ENCODE measurements at places on chromosomes 3 and 15.

DNA sequence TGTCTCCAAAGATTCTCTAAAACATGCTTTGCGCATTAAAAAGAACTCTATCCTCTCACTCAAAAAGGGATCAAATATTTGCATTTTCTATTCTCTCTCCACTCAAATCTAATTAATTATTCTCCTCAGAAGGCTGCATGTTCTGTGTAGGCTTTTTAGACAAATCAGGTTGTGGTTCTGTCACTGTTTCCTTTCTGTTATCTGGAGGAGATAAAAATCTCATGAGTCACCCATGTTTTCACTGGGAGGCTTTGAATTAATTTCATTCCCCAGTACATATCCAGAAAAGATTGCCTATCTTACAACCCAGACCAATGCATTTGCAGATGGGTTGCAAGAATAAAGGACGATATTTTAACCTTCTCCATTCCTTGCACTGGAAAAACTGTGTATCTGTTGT is 446.5 kb downstream of the GRM7 start:
- no peak for DNase-seq

GRCh38 chr3:111971533-111972130 is 7.2 kb upstream of the ABHD10 start:
- DNase-seq: peak; percentile 63

GRCh38 chr3:183975981-183976662 is 41.6 kb downstream of the ABCC5 start:
- DNase-seq: no peak

GRCh38 chr3:112873632-112874031 is 27.0 kb upstream of the CD200R1L start:
- no peak for DNase-seq

GRCh38 chr3:117928836-117929235 is 1105.8 kb downstream of the IGSF11 start:
- no peak for DNase-seq

DNA sequence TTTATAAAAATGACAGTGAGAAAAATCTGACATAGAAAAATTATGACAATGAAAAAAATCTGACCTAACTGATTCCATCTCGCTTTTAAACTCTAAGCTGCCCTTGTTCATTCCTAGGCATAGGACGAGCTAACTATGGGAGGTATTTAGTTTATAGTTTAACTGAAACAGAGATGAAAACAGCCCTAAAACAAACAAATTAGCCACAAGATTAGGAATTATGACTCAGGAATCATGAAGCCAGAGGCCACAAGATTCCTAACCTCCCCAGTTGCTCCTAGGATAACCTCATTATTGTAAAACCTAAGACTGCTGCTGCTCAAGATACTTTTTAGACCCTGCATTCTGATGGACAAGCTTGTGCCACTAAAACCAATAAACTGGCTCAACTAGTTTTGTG is 122.7 kb upstream of the MNS1 start:
- no peak for DNase-seq

DNA sequence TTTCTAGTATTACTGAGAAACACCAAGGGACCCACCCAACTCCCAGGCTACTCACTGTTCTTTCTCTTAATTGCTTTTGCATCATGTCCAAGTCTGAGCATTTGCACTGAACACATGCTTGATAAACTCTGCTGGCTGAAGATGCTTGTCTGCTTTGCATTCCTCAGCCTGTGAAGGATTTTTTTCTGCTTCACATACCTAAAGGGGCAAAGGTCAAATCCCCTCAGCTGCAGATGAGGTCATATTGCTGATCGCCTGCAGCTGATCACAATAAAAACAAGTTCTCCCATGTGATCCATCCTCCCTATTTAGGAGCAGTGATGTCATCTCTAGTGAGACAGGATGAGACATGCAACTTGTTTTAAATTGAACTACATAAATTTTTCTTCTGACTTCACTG is 84.6 kb upstream of the DCBLD2 start:
- no peak for DNase-seq

DNA sequence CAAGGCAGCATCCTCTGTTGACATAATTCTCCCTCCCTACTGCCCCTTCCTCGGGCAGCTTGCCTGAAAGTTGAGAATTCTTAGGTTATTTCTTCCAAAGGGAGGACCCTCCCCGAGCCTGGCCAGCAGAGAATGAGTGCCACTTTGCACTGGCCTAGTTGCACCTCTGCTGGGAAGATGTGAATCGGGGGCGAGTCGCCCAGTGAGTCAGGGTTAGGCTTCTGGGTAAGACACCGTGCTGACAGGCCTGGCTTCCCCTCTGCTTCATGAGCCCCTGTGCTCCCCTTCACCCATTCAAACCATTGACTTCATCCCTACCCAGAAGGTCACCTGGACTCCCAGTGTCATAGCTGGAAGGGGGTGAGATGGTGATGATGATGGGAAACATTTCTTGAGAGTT is 82.3 kb downstream of the AAGAB start:
- DNase-seq: no peak

GRCh38 chr3:111863942-111864694 is 5.1 kb downstream of the PHLDB2 start:
- no peak for DNase-seq

GRCh38 chr3:119359476-119360326 is 65.5 kb downstream of the ARHGAP31 start:
- DNase-seq: no peak

GRCh38 chr3:149850787-149851584 is 38.0 kb downstream of the RNF13 start:
- peak; percentile 19 for DNase-seq

DNA sequence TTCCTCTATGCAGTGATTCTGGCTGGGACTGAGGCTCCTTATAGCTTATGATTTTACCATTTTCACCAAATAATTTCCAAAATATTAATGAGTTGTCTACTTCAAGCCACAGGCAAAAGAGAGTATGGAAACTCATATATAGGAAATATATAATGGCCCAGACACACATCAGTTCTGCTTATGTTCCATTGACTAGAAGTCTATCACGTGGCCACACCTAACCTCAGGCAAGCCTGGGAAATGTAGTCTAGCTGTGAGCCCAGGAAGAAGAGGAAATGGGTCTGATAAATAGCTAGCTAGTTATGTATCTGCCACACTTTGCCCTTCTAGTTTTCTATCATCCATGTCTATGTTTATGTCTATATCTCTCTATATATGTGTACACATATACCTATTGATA is 195.1 kb downstream of the OTOL1 start:
- no peak for DNase-seq

DNA sequence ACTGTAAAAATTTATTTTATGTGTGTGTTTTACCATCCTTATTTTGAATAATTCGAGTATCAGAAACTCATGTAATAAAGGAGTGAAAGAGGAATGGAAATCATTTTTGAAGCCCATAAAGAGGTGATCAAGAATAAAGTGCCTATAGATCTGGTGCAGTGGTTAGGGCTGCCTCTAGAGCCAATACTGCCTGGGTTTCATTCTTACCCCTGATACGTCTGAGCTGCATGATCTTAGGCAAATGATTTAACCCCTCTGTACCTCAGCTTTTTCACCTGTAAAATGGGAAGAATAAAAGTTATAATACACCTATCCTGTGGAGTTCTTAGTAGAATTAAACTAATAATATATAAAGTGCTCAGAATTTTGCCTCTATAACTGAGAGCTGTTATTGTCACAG is 30.4 kb downstream of the EFHB start:
- no peak for DNase-seq

DNA sequence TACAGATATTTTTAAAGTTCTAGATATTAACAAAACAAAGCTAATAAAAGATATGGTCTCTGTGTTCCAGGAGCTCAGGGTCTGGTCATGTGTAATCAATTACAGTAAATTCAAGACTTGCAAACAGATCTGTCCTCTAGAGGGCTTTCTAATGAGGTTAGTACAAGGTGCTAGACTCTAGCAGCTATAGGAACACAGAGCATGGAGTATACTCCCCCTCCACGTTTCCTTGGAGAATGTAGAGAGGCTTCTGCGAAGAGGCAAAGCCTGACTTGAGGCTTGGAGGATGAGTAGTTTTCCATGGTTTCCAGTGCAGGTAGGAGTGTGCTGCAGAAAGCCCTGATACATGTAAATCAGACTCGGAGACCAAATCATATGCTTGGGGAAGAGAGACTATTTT is 32.7 kb upstream of the DLG1 start:
- no peak for DNase-seq

DNA sequence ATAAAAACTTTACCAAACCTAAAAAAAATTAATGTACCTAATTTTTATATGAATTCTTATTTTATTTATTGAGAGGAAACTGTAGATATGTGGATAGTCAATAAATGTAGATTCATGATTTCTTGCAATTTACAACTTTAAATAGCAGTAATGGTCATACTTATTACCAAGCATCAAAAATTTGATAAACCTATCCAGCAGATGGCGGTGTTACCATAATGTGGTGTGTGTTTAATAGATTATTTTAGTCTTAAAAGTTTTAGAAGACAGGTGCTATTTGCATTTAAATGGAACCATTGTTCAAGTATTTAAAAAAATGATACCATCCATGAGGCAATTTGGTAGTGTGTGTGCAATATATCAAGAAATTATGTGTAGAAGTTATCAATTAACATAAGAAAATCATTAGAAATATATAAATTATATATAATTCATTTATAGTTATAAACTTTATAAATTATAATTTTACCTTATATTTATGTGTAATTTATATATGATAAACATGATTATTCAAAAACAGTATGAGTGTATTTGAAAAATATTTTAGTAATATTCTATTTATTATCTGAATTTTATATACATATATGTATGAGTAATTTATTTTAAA is 176.0 kb upstream of the BCHE start:
- peak; percentile 57 for DNase-seq

GRCh38 chr15:20341901-20342600 is 199.5 kb downstream of the GOLGA6L6 start:
- no peak for DNase-seq

- no peak for DNase-seq
Measured at GRCh38 chr15:57384024-57384423, 7.7 kb downstream of the CGNL1 start.

GRCh38 chr3:58008141-58009025 is at the start of gene FLNB:
TSS of gene FLNB (plus strand) at chr3:58008422. CDS start at chr3:58008565, 143 bp downstream.
- peak; percentile 61 for DNase-seq

DNA sequence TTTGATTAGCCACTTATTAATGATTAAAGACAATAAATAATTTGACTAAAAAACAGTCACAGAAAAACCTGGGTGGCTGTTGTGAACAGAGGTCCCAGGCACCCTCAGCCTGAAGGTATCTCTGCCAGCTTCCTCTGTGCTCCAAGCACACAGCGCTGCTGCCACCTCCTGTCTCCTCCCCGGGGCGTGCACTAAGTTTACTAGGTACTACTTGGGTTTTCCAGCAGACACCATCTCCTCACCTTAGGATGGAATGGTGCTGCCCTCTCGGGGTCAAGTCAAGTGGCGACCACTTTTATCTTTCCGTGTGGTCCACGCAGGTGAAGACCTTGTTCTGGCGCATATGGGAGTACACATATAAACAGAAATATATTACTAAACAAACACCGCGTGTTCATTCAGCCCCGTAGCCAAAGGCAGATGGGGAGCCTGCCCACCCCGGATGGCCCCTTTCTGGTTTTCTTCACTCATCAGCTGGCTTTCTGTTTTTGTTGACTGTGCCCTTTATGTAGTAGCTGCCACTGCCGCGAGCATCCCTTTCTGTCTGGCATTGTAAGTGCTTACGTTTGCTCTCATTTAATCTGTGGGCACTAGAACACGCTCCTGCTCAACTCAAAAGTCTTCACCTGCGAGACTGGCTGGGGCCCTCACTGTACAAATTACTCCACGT is 128.0 kb downstream of the LRIG1 start:
- DNase-seq: peak; percentile 75

GRCh38 chr3:71026634-71027578 is 556.6 kb downstream of the FOXP1 start:
- DNase-seq: no peak

DNA sequence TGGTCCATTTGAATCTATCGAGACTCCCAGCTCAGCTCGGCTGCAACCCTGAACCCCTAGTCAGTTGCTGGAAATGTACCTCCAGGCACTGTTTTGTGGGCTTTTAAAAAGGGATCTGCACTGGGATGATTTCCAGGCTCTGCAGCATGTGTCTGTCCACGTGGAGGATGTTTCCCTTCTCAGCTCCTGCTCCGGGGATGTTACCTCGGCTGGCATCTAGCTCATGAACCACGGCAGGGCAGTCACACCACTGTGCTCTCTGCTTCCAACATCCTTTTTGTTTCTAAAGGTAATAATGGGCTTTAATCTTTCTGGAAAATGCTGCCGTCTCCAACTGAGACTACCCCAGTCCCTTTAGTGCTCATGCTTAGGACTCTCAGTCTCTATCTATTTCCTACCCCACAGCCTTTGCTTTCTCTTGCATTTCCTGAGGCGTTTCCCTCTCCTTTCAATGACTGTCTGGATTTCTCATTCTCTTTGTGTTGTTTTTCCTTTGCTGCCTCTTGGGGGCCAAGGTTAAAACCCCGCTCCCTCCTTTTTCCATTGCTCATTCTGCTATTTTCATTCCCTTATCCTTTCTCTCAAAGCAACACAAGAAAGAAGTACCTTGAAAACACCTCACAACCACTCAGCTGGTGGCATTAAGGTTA is 42.9 kb upstream of the AKAP13 start:
- no peak for DNase-seq

DNA sequence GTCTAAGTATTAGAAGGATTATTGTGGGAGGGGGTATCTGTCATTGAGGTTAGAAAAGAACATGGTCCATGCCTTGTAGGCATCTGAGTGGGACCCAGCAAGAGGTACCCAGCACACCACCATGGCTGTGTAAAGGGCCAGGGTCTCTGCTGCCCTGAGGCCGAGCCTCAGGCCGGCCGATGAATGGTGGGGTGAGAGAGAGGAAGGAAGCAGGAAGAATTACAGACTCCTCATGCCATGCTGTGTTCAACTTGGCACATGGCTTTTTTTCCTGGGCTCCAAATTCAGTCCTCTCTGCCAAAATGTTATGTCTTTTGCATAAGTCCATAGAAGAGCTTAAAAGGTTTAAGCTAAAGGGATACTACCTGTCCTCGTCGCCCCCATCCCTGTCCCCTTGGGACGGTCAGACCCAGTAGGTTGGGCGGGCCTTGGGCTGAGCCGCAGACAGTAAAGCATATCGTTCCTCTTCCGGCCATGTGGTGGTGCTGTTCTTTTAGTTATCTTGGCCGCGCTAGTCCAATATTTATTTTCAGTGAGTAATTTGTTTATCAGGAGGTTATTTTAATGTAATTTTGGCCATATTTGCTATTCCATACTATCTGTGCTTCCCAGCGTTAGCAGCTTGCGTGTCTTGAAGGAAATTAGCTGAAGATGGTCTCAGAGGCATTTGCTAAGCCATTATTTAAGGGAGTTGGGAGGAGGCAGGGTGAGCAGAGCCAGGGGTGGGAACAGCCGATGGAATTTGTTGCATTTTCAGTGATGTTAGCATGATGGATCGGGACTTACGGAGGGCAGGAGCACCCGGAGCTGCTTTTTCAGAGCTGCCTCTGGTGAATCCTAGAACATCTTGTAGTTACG is 152.4 kb downstream of the AGBL1 start:
- no peak for DNase-seq

DNA sequence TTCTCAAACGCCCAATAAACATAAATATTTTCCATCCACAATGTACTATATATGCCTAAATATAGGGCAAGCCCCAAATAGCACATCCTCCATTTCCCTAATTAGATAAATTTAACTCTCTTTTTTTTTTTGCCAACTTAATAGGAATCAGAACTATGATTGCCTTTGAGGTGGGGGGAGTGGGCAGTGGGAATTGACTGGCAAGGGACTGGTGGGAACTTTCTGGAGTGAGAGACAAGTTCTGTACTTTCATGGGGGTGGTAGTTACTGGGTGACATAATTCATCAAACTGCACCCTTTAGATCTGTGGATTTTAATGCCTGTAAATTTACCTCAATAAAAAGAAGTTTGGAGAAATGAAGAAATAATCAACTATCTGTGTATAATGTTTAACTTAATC is 88.2 kb upstream of the CTDSPL start:
- DNase-seq: no peak

- DNase-seq: no peak
Measured at GRCh38 chr3:102354818-102355515, 79.8 kb upstream of the ZPLD1 start.
